ENCODE measurements at places on chromosomes 7 and 10.

DNA sequence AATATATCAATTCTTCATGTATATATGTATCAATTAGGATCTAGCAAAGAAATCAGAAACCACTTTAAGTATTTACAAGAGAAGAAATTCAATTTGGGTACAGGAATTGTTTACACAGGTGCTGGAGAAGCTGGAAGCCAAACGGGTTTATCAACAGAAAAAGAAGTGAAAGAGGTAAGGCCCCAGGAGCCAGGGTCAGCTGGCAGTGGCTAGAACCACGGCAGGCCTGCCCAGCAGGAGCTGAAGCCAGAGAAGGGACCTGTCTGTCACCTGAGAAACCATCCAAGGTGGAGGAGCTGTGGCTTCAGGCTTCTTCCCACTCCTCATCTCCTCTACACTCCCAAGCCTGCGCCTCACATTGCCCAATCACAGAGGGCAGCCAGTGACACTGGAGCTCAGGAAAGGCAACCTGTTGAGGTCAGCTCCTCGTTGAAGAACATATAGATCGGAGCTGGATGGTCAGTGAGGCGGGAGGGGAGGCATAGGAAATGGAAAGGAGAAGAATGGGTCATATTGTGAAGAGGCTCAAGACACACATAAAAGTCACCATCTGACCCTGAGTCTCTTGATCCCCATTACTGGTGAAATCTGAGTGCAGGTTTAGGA, 182.6 kb downstream of the REEP3 start:
- no peak for DNase-seq

GRCh38 chr10:123001370-123001769, 7.2 kb downstream of the IKZF5 start:
- DNase-seq = no peak

GRCh38 chr10:91200314-91201212, 19.9 kb upstream of the PCGF5 start:
- DNase-seq = no peak

DNA sequence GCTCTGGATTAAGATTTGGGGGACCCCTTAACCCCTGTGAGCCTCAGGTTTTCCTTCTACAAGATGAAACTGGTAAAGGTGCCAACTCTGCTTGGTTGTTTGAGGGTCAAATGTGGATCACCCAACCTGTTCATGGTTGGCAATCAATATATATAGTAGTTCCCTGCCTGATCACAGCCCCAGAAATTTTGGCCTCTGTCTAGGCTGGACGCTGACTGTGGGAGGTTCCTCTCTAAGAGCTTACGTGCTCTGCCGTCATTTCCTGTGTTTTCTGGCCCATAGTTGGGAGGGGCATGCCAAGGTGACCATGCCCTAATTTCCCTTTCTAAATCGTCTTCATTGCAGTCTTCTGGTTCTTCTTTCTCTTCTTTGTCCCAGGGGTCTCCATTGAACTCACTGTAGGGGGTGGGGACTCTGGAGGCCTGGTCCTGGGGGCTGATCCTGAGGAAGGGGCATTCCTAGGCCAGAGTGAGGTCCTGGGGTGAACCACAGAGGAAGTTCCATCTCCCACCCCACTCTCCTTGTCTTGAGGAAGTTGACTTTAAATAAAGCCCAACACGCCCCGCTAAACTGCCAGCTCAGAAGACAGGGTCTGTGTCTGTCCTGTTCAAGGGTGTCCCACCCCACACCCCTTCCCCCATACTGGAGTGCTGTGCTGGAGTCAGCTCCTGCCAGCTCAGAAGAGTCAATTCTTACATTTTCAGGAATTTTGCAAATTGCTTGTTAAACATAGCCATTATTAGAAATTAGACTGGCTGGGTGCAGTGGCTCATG, 98.9 kb upstream of the SDK1 start:
- DNase-seq = no peak

DNA sequence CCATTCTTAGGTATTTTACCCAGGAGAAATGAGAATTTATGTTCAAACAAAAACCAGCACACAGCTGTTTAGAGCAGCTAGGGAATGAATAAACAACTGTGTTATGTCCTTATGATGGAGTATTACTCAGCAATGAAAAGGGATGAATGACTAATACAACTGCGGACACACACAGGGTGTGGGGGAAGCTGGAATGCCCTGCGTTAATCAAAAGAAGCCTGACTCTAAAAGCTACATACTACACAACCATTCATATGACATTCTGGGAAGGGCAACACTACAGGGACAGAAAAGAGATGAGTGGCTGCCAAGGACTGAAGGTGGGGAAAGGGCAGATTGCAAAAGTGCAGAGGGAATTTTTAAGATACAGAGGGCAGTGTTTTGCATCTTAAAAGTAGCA, 64.0 kb downstream of the DLG5 start:
- DNase-seq = no peak

GRCh38 chr10:114131094-114131493, 42.9 kb downstream of the CCDC186 start:
- DNase-seq = no peak

GRCh38 chr7:100077205-100077604, 4.3 kb downstream of the ZNF3 start:
- DNase-seq = no peak

GRCh38 chr10:13830385-13830784, 243.6 kb downstream of the PRPF18 start:
- no peak for DNase-seq

DNA sequence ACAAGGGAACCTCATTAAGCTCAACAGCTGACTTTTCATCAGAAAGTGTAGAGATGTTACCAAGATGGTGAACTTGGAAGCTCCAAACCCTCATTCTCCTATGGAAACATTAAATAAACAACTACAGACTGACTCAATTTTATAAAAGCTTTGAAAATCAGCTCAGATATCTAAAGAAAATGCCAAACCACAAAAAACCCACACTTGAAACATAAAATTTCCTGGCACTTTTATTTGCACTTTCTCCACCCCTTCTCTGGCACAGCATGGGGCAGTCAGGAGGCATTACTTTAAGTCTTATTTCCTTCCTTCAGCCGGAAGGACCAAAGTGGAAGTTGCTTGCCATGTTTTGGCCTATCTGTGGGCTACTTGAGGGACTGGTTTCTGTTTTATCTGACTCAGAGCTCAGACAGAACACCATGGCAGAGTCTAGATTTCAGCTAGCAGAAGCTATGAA, 114.7 kb downstream of the ODAD2 start:
- DNase-seq = no peak

- DNase-seq = no peak
Observed at GRCh38 chr10:23381298-23382040, 36.9 kb upstream of the C10orf67 start.

DNA sequence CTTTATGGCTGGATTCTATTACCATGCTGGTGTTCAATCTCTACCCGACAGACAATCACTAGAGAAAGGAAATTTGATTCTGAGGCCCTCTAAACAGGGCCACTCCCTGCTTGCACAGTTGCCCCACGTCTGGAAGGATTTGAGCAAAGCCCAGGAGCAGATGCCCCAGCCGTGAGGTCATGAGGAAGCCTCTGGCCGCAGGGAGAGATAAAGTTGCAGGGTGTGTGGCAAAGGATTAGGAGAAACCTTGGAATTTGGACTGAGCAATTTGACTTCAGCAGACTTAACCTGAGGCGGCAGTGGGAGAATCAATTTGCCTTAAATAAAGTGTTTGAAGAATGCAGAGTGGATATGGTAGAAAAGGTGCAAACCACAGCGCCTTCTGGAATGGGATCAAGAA, 40.2 kb upstream of the KLF6 start:
- DNase-seq = no peak

DNA sequence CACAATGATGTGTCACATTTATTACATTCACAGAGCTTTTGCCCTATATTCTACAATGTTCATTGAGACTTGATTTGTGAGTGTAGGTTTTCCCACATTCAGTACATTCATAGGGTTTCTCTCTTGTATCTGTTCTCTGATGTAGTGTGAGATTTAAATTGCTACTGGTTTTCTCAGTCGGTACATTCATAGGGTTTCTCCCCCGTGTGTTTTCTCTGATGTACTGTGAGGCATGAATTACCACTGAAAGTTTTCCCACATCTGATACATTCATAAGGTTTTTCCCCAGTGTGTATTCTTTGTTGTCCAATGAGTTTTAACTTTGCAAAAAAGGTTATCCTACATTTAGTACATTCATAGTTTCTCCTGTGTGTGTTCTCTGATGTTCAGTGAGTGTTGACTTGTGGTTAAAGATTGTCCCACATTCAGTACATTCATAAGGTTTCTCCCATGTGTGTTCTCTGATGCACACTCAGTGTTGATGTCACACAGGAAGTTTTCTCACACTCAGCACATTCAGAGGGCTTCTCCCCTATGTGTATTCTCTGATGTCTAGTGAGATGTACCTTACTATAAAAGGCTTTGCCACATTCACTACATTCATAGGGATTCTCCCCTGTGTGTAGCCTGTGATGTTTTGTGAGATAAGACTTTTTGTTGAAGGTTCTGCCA, 63.0 kb downstream of the ZNF248 start:
- DNase-seq = no peak

- DNase-seq = no peak
Observed at GRCh38 chr7:106597751-106598546, 63.0 kb downstream of the CCDC71L start.

GRCh38 chr7:56046721-56047445, 4.4 kb downstream of the PSPH start:
- DNase-seq = peak; percentile 89

GRCh38 chr10:82969405-82969804, 1094.4 kb downstream of the NRG3 start:
- DNase-seq = no peak

DNA sequence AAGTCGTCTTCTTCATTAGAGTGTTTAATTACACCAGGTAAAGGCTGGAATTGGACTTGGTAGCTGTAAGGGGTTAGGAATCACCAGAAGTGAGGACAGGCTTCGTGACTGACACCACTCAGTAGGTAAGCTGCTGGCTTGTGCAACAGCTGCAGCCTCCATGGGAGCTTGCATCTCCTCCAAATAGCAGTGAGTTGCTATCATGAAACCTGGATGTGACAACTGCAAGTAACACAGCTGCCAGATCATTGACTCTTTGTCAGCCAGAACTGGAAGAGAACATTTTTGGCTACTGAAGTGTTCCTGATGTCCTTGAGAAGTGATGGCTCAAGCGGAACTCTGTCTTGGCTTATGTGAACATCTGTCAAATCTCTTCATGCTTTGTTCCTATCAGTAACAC, 64.1 kb upstream of the MSRB2 start:
- DNase-seq = no peak

DNA sequence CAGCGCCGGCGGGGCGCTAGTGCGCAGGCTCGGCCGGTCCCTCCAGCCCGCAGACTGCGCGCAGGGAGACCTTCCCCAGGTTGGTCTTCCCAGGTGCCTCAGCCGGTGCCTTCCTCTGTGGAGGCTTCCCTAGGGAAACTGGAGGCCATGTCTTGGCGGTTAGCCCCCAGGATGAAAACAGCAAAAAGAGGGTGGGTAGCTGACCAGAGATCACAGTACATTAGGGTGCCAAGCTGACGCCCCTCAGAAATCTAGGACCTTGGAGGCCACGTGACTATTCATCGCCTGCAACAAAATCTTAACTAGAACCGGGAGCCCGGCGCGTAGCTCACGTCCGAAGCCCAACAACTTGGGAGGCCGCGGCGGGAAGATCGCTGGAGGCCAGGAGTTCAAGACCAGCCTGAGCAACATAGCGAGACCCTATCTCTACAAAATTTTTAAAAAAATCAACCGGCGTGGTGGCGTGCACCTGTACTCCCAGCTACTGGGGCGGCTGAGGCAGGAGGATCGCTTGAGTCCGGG, 327 bp upstream of the FIS1 start:
- no peak for DNase-seq

DNA sequence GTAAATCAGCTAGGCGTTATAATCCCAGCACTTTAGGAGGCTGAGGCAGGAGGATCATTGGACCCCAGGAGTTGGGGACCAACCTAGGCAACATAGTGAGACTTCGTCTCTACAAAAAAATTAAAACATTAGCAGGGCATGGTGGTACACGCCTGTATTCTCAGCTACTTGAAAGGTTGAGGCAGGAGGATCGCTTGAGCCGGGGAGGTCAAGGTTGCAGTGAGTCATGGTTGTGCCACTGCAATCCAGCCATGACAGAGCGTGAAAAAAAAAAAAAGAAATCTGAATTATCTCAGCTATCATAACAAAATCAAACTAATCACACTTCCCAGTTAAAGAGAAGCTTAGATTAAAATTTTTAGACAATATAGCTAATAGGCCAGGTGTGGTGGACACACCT, 35.3 kb downstream of the ATAD1 start:
- no peak for DNase-seq

DNA sequence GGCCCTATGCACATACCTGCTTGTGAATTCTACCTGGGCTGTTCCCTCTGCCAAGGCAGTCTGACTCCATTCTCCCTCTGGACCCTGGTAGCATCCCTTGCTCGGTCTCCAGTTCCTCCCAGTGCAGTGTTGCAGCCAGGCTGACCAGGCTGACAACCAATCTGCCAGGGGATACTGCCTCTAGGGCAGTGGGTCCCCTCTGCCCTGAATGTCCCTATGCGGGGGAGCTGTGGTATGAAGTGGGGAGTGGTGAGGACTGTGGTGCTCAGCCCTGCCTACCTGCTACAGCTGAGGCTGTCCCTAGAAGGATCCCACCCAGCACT, 48.0 kb upstream of the CAMK2B start:
- no peak for DNase-seq

- no peak for DNase-seq
Observed at GRCh38 chr10:93344691-93345090, 137.4 kb downstream of the MYOF start.

- DNase-seq = no peak
Observed at GRCh38 chr7:18849130-18849529, 268.3 kb downstream of the TWIST1 start.

DNA sequence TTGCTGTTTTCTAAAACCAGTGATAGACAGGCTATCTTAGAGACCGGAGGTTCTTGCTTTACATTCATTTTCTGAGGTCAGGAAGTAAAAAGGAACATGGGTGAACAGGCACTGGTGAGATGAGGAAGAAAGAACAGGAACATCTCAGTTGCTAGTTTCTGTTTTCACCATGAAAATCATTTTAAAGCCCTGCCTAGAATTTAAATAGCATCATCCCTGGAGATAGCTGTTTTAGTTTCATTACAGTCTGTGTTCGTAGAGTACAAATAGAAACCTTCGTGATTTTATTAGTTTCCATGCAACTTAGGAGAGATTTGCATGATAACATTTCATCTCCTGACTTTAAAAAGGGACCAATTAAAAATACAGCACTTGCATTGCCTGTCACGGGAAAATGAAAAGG, 14.7 kb downstream of the KCNMA1 start:
- no peak for DNase-seq
